ENCODE measurements at places on chromosomes 5 and 9.
A peak's percentile ranks its signal among the peaks of the same experiment; 100 is the strongest.

DNA sequence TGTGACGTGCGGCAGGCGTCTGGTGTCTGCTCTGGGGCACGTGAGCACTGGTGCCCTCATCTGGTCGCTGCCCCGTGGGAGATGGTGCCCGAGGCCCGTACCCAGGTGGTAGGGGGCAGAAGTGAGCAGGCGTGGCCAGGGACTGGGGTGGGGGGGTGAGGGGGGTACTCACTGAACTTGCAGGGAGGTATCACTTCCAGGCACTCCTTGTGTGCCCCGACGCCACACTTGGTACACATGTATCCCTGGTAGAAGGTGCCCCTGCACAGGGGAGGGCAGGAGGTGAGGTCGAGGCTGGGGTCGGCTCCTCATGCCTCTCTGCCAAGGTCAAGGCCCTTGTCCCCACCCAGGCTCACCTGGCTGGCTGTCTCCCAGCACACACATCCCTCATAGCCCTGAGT is 45.2 kb upstream of the SARDH start:
- no peak for DNase-seq

GRCh38 chr5:370311-370958 is 48.9 kb downstream of the AHRR start:
- no peak for DNase-seq

DNA sequence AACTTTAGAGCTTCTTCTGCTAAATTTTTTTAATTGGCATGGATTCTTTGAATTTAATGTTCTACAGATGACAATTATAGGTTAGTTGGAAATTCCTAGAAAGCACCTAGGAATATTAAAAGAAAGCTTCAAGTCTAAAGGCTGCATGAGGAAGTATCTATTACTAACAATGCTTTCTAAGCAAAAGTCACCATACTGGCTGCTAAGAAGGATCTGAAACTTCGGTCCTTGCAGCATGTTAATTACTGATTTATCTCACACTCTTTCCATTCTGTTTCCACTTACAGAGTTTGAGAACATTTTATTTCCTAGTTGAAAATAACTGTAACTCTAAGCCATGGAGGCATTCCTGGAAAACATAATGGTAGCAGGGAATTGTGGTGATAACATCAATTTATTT is 8.4 kb downstream of the SEMA6A start:
- DNase-seq = no peak

- DNase-seq = no peak
Observed at GRCh38 chr5:6117212-6117611, 261.1 kb downstream of the MED10 start.

DNA sequence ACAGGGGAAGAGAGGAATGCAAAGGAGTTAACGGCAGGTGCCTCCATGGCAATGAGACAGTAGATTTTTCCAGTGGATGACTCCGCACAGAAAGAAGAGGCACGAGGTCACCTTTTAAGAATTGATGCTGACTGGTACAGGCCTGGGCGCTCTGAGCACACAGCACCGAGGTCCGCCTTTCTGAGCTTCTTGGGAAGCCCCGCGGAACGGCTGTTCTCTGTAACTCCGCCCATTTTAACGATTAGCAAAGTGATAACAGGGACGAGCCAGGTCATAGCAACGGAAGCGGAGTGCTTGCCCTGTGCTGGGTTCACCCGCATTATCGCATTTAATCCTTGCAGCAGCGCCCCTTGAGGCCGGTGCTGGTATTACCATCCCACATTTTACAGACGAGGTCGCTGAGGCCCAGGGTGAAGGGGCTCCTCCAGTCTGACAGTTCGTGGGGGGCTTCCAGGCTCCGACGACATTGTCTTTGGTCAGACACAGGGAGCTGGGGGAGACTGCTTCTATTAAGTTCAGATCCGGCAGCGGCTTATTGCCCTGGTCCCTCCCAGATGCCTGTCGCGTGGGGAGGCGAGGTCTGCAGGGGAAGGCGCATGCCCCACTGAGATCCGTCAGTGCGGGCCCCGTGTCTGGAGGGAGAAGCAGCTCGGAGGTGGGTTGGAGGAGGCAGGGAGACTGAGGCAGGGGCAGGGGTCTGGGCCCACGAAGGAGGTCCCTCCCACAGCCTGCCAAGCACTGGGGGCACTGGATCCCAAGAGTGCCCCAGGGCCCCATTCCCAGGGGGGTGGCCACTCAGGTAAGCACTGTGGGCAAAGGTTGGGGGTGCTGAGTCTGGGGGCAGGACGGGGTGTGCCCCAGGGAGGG is 22.3 kb upstream of the HMCN2 start:
- DNase-seq = peak; percentile 21

GRCh38 chr5:133401731-133402347 is 210.5 kb downstream of the FSTL4 start:
- no peak for DNase-seq

DNA sequence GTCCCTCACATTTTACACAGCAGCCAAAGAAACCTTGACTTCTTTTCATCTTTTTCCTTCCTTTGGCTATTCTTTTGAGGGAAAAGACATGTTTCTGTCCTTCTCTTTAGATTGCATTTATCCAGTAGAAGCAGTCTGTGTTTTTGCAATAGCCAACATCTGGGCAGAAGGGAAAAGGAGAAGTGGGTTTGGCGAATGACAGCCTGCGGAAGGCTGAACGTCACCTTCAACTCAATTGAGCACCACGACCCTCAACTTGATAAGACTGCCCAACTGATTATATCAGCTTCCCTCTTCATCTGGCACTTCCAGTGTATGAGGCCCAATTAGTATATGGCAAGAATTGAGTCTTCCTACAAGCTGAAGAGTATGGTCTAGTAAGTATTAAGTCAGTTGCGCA is 1997.6 kb upstream of the WWC1 start:
- no peak for DNase-seq

DNA sequence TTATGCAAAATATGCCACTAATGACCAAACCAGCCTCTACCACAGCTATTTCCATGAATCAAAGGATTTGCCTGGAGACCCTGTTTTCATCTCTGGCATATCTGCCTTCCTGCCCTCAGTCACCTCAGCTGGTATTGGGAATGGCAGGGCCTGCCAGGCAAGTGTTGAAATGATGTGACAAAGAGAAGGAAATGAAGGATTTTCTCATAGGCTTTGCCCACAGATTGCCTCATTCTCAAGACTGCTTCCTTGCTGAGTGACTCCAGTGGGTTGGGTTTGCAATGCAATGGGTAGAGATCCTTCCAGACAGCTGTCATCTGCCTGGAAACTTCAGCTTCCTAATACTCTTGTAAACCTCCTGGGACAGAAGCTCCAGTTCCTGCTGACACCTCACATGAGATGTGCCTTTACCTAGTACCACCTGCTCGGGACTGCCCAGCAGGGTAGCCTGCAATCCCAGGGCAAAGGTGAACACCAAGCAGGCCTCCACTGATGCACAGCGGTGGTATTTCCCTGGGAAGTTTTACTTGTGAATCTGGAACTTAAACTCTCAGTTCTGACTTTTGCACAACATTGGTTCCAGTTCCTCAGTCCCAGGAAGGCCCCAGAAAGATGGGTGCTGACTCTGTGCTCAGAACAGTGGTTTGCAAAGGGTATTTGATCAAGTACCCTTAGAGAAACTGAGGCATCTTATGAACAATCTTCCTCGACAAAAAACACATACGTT is 64.8 kb upstream of the SLC1A1 start:
- DNase-seq = no peak

GRCh38 chr9:116057371-116057770 is 96.2 kb upstream of the PAPPA start:
- DNase-seq = no peak

GRCh38 chr5:169695025-169695625 is 58.0 kb downstream of the DOCK2 start:
- no peak for DNase-seq

DNA sequence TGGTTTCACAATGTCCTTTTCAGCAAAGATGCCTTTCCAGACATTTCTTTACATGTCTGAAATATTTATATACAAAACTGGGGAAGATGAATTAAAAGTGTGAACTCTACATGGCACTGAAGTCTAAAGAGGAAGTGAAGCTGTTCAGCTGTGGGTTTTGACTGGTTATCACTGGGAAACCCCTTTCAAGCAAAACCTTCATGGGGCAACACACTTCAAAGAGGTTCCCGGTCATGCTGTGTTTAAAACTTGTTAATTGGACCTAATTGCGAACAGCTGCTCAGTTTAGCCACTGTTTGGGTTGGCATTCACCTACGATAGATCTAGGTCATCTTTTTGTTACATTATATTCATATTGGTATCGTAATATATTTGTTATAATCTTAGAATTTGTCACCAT is 20.0 kb upstream of the GDNF start:
- no peak for DNase-seq
